Stimulated activated CD4-positive, alpha-beta T cell treated with anti-CD3 and anti-CD28 coated beads, Interleukin-1b, Interleukin-23, amount 100 ng/mL, for 1 hour (primary cell): ENCODE measurements at places on chromosomes 6 and 20.

DNA sequence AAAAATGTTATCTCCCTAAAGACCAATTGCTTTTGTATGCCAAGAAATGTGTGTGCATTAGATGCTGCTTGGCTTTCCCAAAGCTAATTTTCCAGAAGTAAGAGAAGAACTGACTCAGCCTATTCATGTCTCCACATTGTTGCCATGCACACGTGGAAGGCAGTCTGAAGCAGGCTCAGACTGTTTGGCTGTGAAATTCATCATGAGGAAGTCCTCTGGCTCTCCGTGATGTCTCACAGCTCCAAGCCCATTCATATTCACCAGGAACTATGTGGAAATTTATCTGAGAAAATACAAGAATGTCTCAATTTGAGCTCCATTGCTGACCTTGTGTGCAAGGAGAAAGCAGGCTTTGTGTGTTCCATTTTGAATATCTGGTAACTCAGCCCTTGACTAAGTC lies 1022.2 kb upstream of the GJE1 start:
- DNase-seq = no peak

GRCh38 chr20:38706509-38706908 lies 17.8 kb upstream of the SLC32A1 start:
- no peak for DNase-seq

- no peak for DNase-seq
Observed at GRCh38 chr6:39882531-39882899, 51.7 kb downstream of the MOCS1 start.

DNA sequence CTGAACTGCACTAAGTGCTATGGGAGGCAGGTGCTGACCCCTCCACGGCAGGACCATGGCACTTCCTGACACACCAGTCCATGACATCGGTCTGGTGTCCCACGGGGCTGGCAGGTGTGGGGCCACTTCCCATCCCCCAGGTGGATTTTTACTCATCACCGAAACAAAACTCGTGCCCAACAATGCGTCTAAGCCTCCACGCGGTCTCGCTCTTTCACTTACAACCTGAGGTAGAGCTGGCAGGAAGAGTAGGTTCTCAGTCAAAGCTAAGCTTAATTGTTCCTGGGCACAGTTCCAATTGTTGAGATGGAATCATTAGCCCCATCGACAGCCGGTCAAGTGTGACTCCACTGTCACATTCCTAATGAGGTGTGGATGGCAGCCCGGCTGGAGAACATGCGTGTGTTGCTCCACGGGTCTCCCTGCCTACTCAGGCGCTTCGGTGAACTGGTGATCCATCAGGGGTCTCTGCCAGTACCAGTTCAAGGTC lies 125.7 kb downstream of the SLC23A2 start:
- no peak for DNase-seq

- DNase-seq = no peak
Observed at GRCh38 chr6:16851044-16851540, 89.8 kb upstream of the ATXN1 start.
